ENCODE measurements at places on chromosomes 16 and 17. TPM values are rescaled to one million over a fixed set of nuclear protein-coding genes. Genes with fewer than 3 reads are reported as not detected.

Gene SEC14L5
- total RNA-seq = 1.3 TPM

GRCh38 chr16:25030420-25031131, 15.4 kb upstream of the ARHGAP17 start:
- no peak for DNase-seq

Gene CHRNB1
- 8.7 TPM for total RNA-seq

Gene MT3
- not detected for total RNA-seq

GRCh38 chr17:72126575-72127486, 6.0 kb downstream of the SOX9 start:
- DNase-seq = no peak

DNA sequence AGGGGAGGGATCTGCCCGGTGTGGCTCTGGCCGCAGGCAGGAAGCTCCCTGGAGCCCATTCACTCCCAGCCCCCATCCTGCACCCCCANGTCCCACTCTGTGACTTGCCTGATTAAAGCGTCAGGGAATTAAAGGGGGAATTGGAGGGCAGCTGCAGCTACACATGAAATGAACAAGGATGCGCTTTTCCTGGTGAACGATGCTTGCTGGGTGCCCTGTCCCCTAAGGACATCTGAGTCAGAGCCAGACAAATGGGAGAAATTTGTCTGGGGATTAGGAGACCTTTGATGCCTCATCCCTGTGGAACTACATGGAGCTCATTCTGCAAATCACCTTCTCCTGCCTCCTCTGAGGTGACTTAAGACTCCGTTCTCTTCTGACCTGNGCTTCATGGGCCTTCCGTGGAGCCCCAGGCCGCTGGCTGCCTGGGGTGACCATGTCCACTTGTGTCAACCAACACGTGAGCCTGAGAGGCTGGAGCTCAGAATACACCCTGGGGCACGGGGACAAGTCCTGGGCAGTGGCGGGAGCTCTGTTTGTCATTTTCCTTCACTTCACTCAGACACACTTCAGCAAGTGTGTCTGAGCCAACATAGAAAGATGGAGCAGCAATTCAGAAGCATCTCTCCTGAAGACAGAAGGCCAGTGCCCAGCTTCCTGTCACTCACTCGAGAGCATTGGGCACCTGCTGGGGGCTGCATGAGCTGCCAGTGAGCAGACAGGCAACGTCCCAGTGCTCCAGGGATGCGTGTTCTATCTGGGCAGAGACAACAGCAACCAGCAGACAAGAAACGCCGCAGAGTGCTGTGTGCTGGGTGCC, 54.1 kb downstream of the METRNL start:
- no peak for DNase-seq

Gene TK2
- 69.7 TPM for total RNA-seq

DNA sequence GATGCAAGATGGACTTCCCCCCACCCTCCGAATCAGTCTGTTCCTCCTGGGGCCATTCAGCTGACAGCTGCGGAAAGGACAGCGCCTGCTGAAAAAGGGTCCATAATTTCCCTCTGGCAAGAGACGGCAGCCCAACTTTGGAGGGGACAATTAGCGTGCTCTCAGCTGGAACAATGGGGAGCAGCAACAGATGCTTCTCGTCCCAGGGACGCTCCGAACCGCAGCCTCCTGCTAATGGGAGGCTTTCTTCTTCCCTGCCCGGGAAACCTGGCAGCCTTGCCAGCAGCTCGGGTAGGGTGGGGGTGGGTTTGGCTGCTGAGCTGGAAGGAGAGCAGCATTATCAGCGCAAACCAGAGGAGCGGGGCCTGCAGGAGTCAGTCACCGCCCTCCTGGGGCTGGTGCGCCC, 500.0 kb upstream of the SALL1 start:
- DNase-seq = no peak

DNA sequence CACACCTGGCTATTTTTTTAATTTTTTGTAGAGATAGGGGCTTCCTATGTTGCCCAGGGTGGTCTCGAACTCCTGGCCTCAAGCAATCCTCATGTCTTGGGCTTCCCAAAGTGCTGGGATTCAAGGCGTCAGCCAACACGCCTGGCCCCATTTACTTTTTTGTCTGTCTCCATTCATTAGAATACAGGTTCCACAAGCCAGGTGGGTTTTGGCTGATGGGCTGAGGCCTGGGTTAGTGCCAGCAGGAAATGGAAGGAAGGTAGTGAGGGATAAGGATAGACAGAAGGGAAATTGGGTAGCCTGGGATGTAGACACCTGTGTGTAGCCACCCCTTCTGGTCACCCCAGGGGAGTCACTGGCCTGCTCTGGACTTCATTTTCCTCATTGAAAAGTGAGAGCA, 4.4 kb upstream of the IL27 start:
- DNase-seq = no peak

Gene ZP2
- not detected for total RNA-seq

GRCh38 chr16:10466861-10467260, 81.0 kb downstream of the ATF7IP2 start:
- no peak for DNase-seq

Gene KIF2B
- total RNA-seq = not detected

Gene KLHL10
- 0.44 TPM for total RNA-seq

DNA sequence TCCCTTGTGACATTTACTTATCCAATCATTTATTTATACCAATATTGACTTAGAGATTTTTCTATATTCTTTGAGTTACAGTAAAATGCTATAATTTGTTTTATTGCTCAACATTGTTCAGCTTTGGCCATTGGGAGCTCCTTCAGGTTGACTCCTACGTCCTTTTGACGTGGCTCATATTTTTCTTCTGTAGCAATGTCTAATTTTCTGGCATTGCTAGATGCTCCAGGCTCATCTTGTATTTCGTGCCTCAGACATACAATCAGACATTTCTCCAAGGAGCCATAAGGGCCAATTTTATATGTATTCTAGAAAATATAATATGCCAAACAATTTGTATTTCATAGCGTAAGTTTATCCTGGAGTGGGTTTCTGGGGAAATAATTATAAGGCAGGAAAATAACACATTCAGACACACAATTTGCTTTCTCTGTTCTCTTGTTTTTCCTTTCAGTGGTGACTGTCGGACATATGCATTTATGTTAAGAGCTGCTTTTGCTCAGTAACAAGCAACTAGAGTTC, 355.1 kb upstream of the MON1B start:
- no peak for DNase-seq

DNA sequence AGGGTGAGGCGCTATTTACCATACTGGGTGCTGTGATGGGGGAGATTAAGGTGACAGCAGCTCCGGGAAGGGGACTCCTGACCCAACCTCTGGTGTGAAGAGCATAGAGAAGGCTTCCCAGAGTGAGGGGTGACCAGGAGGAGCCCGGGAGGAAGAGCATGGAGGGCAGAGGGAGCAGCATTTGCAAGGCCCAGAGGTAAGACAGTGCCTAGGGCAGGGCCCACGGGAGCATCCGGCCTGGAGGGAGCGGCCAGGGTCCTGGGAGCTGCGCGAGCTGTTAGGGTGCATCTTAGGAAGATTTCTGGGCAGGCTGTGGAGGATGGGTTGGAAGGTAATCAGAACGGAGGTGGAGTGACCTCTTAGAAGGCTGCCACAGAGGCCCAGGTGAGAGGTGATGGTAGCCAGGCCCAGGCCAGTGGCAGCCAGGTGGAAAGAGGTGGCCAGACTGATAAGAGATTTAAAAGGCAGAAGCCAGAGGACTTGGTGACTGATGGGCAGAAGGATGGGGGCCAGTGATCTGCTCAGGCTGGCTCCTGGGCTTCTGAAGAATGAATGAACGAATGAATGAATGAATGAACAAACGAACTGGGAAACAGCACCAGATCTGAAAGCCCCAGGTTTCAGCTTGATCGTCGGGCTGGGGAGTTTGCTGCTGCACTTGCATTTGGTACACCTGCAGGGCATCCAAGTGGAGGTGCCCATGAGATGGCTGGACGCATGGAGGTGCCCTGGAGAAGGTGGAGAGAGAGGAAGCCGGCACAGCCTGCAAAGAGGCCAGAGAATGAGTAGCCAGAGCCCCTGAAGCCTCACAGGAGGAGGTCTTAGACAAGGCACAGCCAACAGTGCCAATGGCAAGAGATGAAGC, 13.0 kb upstream of the TMEM92 start:
- DNase-seq = no peak

GRCh38 chr17:58202859-58203258, 10.3 kb downstream of the EPX start:
- no peak for DNase-seq

All from omental fat pad (tissue), 4 donors.